EH (cell line): ENCODE measurements at places on chromosomes 4 and X.

DNA sequence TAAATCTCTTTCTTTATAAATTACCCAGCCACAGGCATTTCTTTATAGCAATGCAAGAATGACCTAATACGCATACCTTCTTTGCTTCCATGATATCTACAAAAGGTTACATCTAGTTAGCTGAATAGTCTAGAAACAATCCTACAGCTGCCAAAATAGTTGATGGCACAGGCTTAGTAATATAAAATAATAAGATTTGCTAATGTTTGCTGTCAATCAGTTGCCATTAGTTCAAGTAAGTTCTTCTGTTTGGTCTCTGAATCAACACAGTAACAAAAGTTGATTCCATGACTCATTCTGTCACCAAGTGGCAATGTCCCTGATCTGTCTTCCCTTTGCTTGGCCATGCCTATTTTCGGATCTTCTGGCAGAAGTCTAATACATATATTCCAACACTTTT, 470.2 kb downstream of the SPRY1 start:
- peak; percentile 39 for DNase-seq

DNA sequence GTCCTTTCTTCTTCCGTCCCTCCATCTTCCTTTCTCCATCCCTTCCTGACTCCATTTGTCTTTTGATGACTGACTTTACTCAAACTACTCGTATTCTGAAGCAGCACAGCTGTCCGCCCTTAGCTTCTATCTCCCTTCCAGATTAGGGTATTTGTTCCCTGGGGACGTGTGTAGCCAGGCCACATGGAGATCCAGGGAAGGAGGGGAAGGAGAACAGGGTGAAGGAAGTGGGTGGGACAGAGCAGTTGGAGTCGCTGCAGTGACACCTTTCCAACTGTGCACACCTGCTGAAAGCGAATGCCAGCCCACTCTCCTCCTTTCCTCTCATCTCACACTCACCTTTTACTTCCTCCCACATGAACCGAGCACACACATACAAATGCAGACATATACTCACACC, 323.8 kb downstream of the DCTD start:
- no peak for DNase-seq

DNA sequence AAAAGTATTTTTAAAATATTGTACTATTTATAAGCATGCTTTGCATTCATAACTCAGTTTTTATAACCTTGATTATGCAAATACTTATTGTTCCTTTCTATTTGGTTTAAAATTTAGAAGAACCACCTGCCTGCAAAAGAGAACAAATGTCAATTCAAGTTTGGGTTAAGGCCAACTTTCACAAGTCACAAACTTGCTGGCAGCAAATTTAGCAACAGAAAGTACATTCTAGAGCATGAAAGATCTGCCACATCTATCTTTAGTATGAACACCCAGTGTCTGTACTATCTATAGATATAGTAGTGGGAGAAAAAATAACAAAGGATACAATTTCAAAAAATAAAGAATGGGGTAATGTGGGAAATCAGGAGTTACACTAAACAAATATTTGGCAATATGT, 1014.2 kb downstream of the C4orf33 start:
- DNase-seq = no peak

- no peak for DNase-seq
Measured at GRCh38 chr4:28278676-28279075, 1418.0 kb downstream of the STIM2 start.
